ENCODE measurements at places on chromosomes 5 and 9.

DNA sequence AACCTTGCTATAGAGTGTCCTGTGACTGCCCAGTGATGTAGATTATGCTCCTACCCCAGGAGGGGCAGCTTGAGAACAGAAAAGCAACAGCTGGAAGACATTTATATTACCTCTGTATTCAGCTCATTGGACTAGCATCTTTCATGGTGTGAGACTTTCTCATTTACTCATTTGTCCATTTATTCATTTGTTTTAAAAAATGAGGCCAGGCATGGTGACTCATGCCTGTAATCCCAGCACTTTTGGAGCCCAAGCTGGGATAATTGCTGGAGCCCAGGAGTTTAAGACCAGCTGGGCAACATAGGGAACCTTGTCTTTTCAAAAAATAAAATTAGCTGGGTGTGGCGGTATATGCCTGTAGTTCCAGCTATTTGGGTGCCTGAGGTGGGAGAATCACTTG is 130.0 kb upstream of the LHFPL2 start:
- DNase-seq, result no peak

DNA sequence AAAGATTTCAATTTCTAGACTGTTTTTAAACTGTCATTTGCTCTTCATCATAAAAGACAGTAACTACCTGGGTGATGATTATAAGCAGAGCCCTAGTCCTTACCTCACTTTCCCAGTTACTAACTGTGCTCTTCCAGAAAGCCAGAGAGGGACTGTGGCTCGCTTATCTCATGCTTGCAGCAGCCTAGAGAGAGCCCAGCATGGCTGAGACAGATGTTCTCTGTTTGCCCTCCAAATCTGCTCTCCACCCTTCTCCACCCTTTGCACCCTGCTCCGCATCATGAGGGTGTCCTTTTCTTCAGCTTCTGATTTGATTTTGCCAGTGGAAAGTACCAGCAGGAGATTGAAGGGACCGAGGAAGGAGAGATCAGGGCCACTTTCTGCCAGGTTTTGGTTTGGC is 61.2 kb upstream of the SELENOP start:
- no peak for DNase-seq

DNA sequence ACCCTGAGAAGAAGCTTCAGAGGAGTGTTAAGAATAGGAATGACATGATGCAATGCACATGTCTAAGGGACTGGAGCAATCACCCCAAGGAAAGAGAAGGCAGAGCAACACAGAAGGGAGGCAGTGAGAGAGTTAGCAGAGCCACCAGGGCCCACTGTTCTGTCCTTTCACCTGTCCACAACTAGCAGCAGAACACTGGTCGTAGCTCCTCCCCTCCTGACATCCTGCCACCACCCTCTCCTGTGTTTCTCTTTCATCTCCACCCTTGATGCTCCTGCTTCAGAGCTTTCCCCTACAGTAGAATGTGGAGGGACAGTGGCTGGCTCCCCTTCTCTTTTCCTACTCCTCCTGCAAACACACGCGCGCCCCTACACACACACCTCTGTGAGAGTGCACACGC is 483.4 kb upstream of the KIF2A start:
- DNase-seq, result no peak

- DNase-seq, result no peak
These were observed 20.1 kb upstream of the TBC1D9B start for GRCh38 chr5:179927824-179928223.

- DNase-seq, result no peak
These were observed 45.8 kb downstream of the CPEB4 start for GRCh38 chr5:173933901-173934300.

GRCh38 chr9:110255463-110256379 is 586 bp downstream of the TXN start:
- no peak for DNase-seq
